Naive thymus-derived CD4-positive, alpha-beta T cell (primary cell): ENCODE measurements at places on chromosomes 6 and 20. TPM values are rescaled to one million over a fixed set of nuclear protein-coding genes. Genes with fewer than 3 reads are reported as not detected.

DNA sequence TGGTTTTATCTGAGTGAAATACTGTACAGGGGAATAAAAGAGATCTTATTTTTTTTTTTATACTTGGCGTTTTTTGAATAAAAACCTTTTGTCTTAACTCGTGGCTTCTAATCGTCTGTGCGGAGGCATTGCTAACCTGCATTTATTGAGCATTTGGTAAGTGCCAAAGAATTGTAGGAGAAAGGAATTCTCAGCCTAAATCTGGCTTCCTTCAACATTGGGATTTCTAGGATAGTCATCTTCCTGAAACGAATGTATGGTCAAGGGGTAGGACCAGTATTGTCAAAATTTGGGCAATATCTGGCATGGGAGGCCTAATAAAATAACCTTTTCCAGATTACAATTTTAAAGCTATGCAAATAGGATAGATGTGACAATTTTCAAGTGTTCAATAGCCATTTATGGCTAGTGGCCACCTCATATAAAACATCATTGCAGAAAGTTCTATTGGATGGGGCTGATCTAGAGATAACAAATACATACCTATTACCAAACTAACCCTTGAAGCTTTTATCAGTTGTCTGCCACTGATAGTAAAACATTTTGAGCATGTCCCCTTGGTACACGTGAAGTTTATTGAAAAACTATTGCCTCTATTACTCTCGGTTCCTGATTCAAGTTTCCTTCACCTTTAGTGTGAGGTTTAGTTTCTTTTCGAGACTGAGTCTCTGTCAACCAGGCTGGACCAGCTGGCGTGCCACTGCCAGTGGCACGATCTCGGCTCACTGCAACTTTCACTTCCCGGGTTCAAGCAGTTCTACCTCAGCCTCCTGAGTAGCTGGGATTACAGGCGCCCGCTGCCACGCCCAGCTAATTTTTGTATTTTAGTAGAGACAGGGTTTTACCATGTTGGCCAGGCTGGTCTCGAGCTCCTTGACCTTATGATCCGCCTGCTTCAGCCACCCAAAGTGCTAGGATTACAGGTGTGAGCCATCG, 5.6 kb downstream of the PIM1 start:
- peaks cover 54% of the 10 kb centered on the region for H3K4me1 ChIP-seq
- peaks cover 36% of the 10 kb centered on the region for H3K36me3 ChIP-seq
- peak overlapping the region; percentile 71 for H3K4me3 ChIP-seq
- no peaks in the 10 kb centered on the region for H3K27me3 ChIP-seq
- DNase-seq = no peak

DNA sequence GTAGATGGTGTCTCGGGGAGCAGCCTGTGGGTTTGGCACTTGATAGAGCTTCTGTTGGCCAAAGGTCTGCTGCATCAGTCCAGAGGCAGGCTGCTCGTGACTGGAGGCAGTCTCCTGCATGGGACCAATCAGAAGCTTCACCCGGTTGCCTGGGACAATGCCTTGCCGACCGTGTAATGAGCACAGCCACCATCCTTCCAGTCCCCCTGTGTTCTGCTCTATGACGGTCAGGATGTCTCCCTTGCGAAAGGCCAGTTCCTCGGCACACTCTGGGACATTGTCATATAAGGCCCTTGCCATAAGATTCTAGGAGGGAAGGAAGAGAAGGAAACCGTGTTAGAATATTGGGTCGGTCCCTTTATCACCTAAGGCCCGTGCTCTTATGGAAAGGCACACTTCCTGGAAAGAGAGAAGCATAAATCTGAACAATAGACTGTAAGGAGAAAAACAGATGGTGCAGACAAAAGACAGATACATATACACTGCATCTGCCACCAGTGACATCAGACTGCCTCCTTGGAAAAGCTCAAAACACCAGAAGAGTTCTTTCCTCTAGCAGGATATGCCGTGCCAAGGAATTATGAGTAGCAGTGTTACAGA, 18.9 kb downstream of the NEDD9 start:
- no peak overlapping the region for H3K27ac ChIP-seq
- H3K4me3 ChIP-seq = no peak overlapping the region
- no peak for DNase-seq
- H3K27me3 ChIP-seq = no peaks in the 10 kb centered on the region
- H3K4me1 ChIP-seq = peaks cover 17% of the 10 kb centered on the region

DNA sequence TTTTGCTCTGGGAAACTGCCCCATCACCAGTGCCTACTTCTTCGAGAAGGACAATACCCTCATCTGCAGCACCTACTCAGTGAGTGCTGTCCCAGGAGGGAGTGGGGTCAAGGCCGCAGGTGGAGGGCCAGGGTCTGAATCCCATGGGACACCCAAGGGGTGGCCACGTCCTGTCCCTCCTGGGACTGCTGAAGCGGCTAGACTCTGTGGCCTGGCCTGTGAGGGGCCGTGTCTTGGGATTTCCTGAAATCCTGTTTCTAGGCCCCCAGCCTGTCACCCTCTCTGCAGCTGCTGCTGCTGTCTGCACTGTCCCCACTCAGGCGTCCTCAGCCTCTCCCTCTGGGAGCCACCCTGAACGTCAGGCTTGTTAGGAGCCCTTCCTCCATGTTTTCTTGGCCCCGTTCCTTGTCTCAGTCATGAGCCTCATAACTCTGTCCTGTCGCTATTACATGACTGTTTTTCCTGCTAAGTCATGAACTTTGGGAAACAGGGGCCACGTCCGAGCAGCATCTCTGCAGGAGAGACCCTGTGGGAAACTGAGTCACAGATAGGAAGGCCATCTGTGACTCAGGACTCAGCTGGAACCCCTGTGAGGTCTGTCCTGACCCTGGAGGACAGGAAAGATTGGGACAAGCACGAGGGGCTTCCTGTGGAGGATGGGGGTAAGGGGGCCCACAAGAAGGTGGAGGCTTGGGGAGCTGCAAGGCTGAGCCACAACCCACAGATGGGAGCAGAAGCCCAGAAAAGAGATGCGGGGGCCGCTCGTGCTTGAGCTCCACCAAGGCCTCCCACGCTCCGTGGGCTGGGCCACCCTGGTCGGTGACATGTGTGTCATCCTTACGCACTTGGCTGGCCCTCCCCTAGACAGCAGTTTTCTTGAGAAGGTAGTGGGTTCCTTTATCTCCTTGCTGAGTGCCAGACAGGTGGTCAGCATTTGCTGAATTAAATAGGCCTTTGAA, 49.9 kb downstream of the EFCAB8 start:
- no peaks in the 10 kb centered on the region for H3K36me3 ChIP-seq
- H3K4me1 ChIP-seq = no peaks in the 10 kb centered on the region
- H3K27ac ChIP-seq = no peak overlapping the region
- no peaks in the 10 kb centered on the region for H3K27me3 ChIP-seq

DNA sequence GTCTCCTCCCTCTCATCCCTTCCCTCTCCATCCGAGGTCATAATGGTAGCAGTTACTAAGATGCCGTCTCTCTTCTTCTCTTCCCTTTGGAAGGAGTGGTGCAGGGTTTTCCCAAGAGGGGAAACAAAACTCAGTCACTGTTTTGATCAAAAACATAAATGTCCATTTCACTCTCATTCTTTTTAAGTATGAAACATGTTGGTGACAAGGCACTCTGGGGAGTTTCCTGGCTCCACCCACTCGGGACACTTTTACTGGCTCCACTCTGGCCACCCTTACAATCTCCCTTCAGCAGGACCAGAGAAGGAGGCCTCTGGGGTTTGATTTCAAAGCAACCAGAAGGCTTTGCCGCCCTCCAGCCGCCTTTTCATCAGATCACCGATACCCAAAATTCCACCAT, 57.0 kb downstream of the FGD2 start:
- no peak overlapping the region for H3K4me3 ChIP-seq
- no peaks in the 10 kb centered on the region for H3K4me1 ChIP-seq
- DNase-seq = no peak
- no peaks in the 10 kb centered on the region for H3K36me3 ChIP-seq
- H3K27ac ChIP-seq = no peak overlapping the region
- H3K27me3 ChIP-seq = no peaks in the 10 kb centered on the region

- no peak overlapping the region for H3K27ac ChIP-seq
- H3K4me3 ChIP-seq = no peak overlapping the region
- H3K27me3 ChIP-seq = no peaks in the 10 kb centered on the region
- no peaks in the 10 kb centered on the region for H3K36me3 ChIP-seq
- H3K4me1 ChIP-seq = no peaks in the 10 kb centered on the region
- no peak for DNase-seq
Measured at GRCh38 chr6:145699462-145699861, 35.9 kb downstream of the EPM2A start.

BPI gene
- total RNA-seq = not detected

APOM gene
- 2.8 TPM for total RNA-seq

GRCh38 chr6:42787063-42787472, 5.2 kb downstream of the BICRAL start:
- H3K36me3 ChIP-seq = no peaks in the 10 kb centered on the region
- H3K27ac ChIP-seq = peak overlapping the region; percentile 100
- H3K4me1 ChIP-seq = peaks cover 46% of the 10 kb centered on the region
- no peaks in the 10 kb centered on the region for H3K27me3 ChIP-seq
- DNase-seq = no peak

DNA sequence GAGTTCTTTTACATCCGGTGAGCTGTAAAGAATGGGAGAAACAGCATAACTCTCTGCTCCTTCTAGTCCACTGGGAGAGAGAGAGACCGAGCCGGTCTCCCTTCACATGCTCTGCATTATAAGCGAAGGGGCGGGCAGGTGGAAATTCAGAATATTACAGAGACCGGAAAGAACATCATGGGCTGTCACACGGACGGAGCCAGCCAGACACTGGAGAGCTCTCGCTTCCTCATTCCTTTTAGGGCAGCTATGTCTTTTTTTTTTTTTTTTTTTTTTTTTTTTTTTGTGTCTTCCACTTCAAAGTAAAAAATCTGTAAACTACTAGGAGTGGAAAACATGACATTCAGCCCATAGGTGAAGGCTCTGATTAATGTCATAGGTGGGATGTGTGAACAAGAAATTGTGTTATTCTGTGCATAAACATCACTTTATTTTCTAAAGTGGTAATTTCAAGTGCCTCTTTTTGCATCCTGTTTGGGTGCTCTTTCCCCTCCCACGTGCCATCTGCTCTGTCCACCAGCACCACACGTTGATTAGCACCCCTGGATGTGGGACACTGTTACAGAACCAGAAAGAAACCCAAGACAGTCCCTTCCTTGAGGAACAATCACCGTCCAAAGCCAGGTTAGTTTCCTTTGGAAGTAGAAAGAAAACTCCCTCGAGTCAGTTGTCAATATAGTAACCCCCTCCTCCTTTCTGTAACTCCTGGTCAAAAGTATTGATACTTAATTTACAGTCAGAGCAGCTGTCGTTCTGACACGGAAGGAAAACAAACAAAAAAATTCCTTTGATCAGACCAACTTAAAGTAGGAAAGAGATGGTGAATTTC, at the start of gene TAGAP:
TAGAP (minus strand) TSS at position 93 of the 829 bp plus-strand sequence. CDS start 845 bp downstream, outside the sequence.
- H3K27me3 ChIP-seq = no peaks in the 10 kb centered on the region
- DNase-seq = peak; percentile 83
- peak within 1 kb of the TSS; percentile 92 for H3K27ac ChIP-seq
- H3K36me3 ChIP-seq = peaks cover 28% of the 10 kb centered on the region
- H3K4me1 ChIP-seq = peaks cover 47% of the 10 kb centered on the region
- peak within 1 kb of the TSS; percentile 88 for H3K4me3 ChIP-seq

DNA sequence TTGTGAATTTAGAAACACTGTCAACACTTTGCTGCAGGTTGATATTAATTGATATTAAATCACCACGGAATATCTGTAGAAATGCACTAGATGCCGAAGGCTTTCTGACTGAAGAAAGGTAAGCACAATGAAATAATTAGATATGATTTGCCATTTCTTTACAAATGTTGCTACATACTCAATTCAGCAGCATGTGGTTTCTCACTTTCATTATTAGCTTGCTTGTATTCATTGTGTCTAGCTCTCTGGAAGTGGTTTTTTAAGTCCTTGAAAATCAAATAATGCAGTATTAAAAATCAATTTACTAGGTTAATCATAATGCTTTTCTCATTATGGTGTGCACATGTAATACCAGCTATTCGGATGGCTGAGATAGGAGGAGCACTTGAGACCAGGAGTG, 231.3 kb upstream of the MARCKS start:
- H3K4me3 ChIP-seq = no peak overlapping the region
- no peak overlapping the region for H3K27ac ChIP-seq

- no peak for DNase-seq
- no peaks in the 10 kb centered on the region for H3K36me3 ChIP-seq
- H3K27ac ChIP-seq = no peak overlapping the region
- H3K4me1 ChIP-seq = peaks cover 8% of the 10 kb centered on the region
Measured at GRCh38 chr20:1800180-1800579, 95.0 kb upstream of the SIRPA start.

CGAS gene
- 4.7 TPM for total RNA-seq

DNMT3B gene
- 0.66 TPM for total RNA-seq

KCNK5 gene
- total RNA-seq = not detected
